ENCODE measurements at places on chromosomes 3 and 15.

DNA sequence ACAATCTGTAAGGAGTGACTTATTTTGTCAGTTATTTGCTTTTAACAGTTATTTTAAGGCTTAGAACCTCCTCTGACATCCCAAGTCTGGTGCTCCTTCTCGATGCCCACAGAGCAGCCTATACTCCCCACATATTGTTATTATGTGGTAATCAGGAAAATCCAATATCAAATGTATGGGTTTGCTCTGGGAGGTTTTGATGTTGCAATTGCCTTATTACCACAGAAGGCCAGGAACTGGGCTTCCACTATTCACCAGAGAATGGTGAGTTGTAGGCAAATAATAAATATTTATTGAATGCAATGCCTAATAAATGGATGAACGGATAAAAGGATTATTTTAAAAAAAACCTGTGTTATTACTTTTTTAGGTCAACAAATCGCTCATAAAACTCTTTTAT lies 12.2 kb downstream of the NEK10 start:
- no peaks in the 10 kb centered on the region for H3K36me3 ChIP-seq
- DNase-seq: no peak
- no peaks in the 10 kb centered on the region for H3K27me3 ChIP-seq
- H3K4me1 ChIP-seq: no peaks in the 10 kb centered on the region
- no peak overlapping the region for H3K4me3 ChIP-seq

DNA sequence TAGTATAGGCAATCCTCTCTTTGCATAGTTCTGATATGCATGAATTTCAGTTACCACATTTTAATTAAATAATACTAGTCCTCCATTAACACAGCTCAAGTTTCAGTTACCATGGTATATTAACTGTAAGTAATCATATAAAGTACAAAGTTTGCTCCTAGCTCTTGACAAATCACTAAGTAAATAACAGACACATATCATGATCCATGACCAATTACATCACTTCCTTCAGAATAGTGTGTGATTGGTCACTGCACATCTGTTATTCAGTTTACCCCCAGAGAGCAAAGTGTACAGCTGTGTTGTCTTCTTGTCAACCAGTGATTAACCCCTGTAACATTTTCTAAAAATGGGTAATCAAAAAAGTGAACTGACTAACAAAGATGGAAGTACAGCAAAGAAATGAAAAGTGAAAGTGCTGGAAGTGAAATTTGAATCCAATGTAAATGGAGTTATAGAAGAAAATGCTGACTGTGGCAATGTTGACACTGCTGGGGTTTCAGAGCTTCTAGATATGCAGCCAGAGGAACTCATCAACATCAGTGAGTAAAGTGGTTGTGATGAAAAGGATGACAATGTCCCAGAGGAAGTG lies 30.2 kb upstream of the LEKR1 start:
- no peaks in the 10 kb centered on the region for H3K4me1 ChIP-seq
- no peak overlapping the region for H3K4me3 ChIP-seq
- H3K27ac ChIP-seq: no peak overlapping the region
- no peak for DNase-seq
- no peaks in the 10 kb centered on the region for H3K27me3 ChIP-seq
- no peaks in the 10 kb centered on the region for H3K36me3 ChIP-seq

DNA sequence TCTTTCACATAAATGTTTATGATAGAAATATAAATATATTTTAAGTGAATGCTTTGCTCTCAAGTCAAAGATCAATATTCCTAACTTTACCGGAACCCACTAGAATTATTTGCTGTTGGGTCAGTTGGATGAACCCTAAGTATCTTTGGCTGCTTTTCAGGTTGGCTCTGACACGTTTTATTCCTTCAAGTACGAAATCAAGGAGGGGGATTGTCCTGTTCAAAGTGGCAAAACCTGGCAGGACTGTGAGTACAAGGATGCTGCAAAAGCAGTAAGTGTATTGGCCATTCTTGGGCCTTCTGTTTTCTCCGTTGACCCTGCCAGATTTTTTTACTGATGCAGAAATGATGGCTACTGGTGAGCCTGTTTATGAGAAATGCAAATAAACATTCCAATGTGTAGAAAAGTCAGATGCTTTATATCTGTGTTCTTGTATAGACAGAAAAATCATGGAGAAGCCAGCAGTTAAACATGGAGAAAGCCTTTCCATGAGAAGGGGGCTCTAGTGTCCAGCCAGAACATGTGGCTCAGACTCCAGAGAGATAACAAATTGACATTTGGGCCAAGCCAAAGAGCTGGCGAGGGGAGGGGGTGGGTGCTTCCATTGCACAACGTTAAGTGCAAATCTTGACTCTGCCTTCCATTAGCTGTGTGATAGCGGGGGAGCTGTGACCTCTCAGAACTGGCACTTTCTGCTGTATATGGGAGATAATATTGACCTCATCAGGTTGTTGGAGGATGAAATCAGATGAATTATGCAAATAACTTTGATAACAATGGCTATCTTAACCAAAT lies 3.0 kb downstream of the KNG1 start:
- H3K4me1 ChIP-seq: no peaks in the 10 kb centered on the region
- H3K27me3 ChIP-seq: no peaks in the 10 kb centered on the region
- no peak overlapping the region for H3K4me3 ChIP-seq
- DNase-seq: no peak
- no peaks in the 10 kb centered on the region for H3K36me3 ChIP-seq
- H3K27ac ChIP-seq: no peak overlapping the region

DNA sequence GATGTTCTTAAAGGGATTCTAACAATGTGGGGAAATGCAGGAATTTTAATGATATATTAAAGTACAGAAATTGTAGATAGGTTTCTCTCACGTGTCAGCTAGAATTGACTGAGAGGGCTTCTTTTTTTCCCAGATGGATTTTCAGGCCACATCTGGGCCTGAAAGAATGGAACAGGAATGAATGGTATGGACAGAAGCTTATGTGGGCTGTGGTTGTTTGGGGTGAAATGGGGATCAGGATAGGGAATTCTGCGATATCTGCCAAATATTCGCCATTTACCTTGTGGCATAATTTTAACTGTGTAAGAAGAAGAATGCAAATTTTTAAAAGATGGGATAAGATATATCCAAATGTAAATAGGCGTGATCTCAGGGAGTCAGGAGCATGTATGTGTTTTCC lies 45.4 kb upstream of the FAM98B start:
- H3K4me3 ChIP-seq: no peak overlapping the region
- no peak overlapping the region for H3K27ac ChIP-seq
- H3K36me3 ChIP-seq: no peaks in the 10 kb centered on the region
- no peak for DNase-seq
- H3K4me1 ChIP-seq: no peaks in the 10 kb centered on the region

DNA sequence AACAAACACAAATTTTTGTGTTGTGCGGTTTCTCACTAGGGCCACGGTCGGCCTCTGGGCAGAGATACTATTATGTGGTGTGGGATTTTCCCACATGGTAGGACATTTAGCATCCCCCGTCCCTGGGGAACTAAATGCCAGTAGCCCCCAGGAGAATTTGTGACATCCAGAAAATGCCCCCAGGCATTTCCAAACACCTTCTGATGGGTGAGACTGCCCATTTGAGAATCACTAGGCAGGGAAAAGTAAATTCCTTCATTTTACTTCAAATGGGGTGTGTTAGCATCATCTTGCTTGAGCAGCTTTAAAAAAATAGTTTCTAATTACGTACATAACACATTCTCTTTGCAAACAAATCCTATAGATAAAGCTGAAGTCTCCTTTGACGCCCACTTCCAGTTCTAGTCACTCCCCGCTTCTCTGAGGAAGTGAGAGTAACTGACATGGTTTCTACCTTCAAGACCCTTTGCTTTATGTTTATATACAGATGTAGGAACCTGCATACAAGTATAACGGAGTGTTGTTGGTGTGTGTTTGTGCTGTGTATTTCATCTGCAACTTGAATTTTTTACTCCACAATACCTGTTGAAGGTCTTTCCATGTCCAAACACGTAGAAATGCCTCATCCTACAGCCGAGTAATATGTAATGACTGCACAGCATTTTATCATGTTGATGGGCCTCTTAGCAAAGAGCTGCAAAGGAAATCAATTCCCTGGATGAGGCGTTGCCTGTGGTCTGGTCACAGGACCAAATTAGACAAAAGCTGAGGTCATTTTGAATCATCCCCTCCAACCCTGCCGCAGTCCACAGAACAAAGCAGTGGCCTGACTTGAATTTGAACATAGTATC lies 31.4 kb upstream of the ZBTB38 start:
- no peak for DNase-seq
- peaks cover 18% of the 10 kb centered on the region for H3K4me1 ChIP-seq
- H3K27ac ChIP-seq: no peak overlapping the region
- H3K4me3 ChIP-seq: no peak overlapping the region

DNA sequence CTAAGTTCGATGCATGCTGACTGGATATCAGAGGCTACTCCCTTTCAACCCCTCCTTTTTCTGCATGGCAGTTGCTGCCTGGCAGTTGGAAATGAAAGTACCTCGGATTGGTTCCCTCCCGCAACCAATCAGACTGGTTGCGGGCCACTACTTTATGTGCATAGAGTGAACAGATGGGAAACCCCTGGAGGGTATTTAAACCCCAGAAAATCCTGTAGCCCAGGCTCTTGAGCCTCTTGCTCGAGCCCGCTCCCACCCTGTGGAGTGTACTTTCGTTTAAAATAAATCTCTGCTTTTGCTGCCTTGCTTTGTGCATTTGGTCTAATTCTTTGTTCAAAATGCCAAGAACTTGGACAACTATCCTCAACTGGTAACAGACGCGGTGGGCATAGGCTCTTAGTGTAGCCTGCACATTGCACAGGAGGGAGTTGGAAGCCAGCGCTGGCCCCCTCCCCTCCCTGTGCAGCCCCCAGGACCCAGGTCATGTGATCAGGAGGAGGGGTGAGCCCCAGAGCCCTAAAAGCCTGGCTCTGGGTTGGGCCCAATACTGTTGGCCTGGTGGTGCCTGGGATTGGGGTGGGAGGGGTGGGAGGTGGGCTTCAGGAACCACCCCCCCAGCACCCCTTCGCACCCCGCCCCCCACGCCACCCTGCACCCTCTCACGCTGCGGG lies 26.8 kb downstream of the RHCG start:
- no peaks in the 10 kb centered on the region for H3K4me1 ChIP-seq
- no peak overlapping the region for H3K27ac ChIP-seq
- H3K4me3 ChIP-seq: no peak overlapping the region
- peak; percentile 48 for DNase-seq
- H3K27me3 ChIP-seq: no peaks in the 10 kb centered on the region

DNA sequence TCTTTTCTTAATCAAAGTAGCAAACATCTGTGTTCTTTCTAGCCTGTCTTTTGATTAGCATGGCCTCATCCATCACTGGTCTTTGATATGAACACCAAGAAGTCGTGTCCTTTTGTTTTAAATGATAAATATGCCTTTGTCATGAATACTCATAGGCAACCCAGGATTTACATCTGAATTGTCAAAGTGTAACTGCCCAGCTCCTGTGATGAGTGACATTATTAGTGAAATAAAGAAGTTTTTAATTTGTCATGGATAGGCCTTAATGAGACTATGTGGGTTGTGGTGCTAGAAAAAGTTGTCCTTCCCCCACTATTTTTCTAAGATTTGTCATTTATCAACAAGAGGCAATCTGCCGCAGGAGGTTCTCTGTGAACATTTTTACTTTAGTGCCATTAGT lies 150.0 kb downstream of the CDIN1 start:
- no peaks in the 10 kb centered on the region for H3K36me3 ChIP-seq
- H3K4me3 ChIP-seq: no peak overlapping the region
- no peaks in the 10 kb centered on the region for H3K4me1 ChIP-seq
- no peak overlapping the region for H3K27ac ChIP-seq
- DNase-seq: no peak
- no peaks in the 10 kb centered on the region for H3K27me3 ChIP-seq

GRCh38 chr3:26118165-26118564 lies 328.3 kb downstream of the OXSM start:
- no peaks in the 10 kb centered on the region for H3K36me3 ChIP-seq
- DNase-seq: no peak
- H3K4me3 ChIP-seq: no peak overlapping the region
- no peak overlapping the region for H3K27ac ChIP-seq
- no peaks in the 10 kb centered on the region for H3K4me1 ChIP-seq

- H3K4me3 ChIP-seq: no peak overlapping the region
- no peak overlapping the region for H3K27ac ChIP-seq
- H3K36me3 ChIP-seq: no peaks in the 10 kb centered on the region
- no peaks in the 10 kb centered on the region for H3K27me3 ChIP-seq
These were observed 578.6 kb downstream of the RSL24D1 start for GRCh38 chr15:54618120-54618519.

GRCh38 chr15:51092480-51093040 lies 2.1 kb downstream of the TNFAIP8L3 start:
- no peaks in the 10 kb centered on the region for H3K27me3 ChIP-seq
- H3K4me3 ChIP-seq: peak overlapping the region; percentile 92
- peaks cover 35% of the 10 kb centered on the region for H3K4me1 ChIP-seq
- H3K36me3 ChIP-seq: no peaks in the 10 kb centered on the region
- H3K27ac ChIP-seq: peak overlapping the region; percentile 95

- no peak overlapping the region for H3K27ac ChIP-seq
- no peaks in the 10 kb centered on the region for H3K36me3 ChIP-seq
- no peak for DNase-seq
- H3K4me1 ChIP-seq: peaks cover 18% of the 10 kb centered on the region
- no peaks in the 10 kb centered on the region for H3K27me3 ChIP-seq
These were observed 84.1 kb downstream of the P3H2 start for GRCh38 chr3:190036631-190037030.

DNA sequence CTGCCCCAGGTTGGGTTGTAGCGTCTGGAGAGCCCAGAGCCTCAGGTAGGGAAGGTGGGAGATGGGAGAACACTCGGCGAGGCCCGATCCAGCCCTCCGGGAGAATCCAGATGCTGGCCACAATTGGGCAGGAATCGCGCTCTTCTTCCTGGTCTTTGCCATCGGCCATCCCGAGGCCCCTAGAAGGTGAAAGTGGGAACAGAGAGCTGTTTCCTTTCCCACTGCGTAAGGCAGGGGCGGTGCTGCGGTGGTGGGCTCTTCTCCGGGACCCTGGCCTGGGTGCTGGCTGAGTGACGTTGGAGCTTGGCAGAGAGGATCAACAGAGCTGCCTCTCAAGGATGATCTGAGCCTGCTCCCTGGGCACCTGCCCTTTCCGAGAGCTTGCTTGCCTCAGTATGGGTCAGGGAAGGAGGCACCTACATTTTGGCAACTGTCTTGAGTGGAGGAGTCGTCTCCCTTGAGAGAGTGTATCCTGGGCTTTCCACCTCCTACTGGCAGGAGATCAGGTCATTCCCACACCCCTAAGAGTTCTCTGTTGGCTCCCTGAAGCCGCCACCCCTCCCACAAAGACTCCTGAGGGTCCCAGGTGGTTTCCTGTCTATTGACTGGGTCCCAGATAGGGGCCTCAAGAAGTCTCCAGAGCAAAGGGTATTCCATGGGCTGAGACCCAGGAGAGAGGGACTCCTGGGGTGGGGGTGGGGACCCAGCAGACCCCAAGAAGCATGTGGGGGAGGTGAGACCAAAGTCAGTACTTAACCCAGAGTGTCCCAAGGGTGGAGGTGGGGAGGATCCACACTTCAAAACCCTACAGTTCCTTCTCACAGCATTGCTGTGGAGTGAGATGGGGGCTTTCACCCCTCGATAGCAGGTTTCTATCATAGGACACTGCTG lies 1.6 kb downstream of the C15orf39 start:
- H3K27ac ChIP-seq: peak overlapping the region; percentile 100
- H3K4me1 ChIP-seq: peaks cover 40% of the 10 kb centered on the region
- peak overlapping the region; percentile 97 for H3K4me3 ChIP-seq

- H3K4me1 ChIP-seq: no peaks in the 10 kb centered on the region
- no peaks in the 10 kb centered on the region for H3K36me3 ChIP-seq
- no peak overlapping the region for H3K4me3 ChIP-seq
- no peak overlapping the region for H3K27ac ChIP-seq
These were observed 18.3 kb upstream of the PROK2 start for GRCh38 chr3:71803248-71803647.
